ENCODE measurements at places on chromosomes 1 and 21. TPM values are rescaled to one million over a fixed set of nuclear protein-coding genes. Genes with fewer than 3 reads are reported as not detected.

DNA sequence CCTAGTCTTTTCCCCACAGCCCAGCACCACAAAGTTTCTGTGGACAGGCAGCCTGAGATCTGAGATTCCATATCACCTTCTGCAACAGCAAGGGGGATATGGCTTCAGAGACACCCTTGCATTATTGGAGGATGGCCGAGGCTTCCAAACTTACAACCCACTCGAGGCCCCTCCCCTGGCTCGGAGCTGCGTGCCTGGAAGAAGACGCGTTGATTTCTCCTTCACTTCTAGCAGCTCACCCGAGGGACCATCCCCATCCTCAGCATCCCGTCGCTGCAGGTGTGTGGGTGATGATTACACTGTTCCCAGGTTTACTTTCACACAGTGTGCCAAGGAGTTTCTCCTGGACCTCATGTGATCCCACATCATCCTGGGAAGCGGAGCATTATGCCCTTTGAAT is 277.9 kb downstream of the MATN1 start:
- no peaks in the 10 kb centered on the region for H3K4me1 ChIP-seq
- DNase-seq = peak; percentile 41
- no peak overlapping the region for H3K4me3 ChIP-seq
- H3K27me3 ChIP-seq = no peaks in the 10 kb centered on the region
- H3K27ac ChIP-seq = no peak overlapping the region
- H3K36me3 ChIP-seq = no peaks in the 10 kb centered on the region

GRCh38 chr1:105210747-105211146 is 1461.0 kb downstream of the AMY1C start:
- no peaks in the 10 kb centered on the region for H3K4me1 ChIP-seq
- DNase-seq = no peak
- no peaks in the 10 kb centered on the region for H3K27me3 ChIP-seq
- H3K4me3 ChIP-seq = no peak overlapping the region
- no peaks in the 10 kb centered on the region for H3K36me3 ChIP-seq

DNA sequence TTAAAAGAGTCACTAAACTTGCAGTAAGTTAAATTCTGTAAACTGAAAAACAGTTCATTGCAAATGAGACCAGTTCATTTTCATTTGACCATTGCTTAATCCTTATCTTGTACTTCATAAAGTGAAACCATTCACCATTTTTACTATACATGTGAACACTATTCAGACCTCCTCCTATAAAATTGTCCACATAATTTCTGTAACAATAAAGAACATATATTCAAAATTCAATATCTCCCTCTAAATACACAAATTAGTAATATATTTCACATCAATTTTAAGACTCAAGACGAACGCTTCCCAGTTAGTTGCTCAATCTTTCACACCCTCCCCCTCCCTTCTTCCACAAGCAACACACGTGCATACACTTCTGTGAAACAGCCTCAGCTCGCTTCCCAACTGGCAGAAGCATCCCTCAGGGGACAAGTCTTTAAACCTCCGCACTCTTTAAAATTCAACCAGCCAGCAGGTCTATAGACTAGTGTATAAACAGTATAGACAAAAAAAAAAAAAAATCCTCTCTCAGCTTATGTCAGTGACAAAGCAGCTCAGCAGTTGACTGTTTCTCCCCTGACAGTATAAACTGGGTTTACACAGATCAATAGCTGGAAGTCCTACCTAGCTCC is 99.6 kb downstream of the DENND1B start:
- no peak for DNase-seq
- peaks cover 2% of the 10 kb centered on the region for H3K36me3 ChIP-seq
- peaks cover 4% of the 10 kb centered on the region for H3K4me1 ChIP-seq
- H3K4me3 ChIP-seq = no peak overlapping the region

- no peaks in the 10 kb centered on the region for H3K4me1 ChIP-seq
- no peak overlapping the region for H3K27ac ChIP-seq
- H3K4me3 ChIP-seq = no peak overlapping the region
- no peaks in the 10 kb centered on the region for H3K27me3 ChIP-seq
These were observed 18.8 kb upstream of the HAX1 start for GRCh38 chr1:154253671-154254070.

GRCh38 chr1:161549652-161550051 is at the start of gene FCGR3A:
Gene FCGR3A, minus strand, starts transcription at chr1:161549818. Its CDS starts 82 bp downstream, at chr1:161549736.
- H3K27me3 ChIP-seq = no peaks in the 10 kb centered on the region
- DNase-seq = no peak

DNA sequence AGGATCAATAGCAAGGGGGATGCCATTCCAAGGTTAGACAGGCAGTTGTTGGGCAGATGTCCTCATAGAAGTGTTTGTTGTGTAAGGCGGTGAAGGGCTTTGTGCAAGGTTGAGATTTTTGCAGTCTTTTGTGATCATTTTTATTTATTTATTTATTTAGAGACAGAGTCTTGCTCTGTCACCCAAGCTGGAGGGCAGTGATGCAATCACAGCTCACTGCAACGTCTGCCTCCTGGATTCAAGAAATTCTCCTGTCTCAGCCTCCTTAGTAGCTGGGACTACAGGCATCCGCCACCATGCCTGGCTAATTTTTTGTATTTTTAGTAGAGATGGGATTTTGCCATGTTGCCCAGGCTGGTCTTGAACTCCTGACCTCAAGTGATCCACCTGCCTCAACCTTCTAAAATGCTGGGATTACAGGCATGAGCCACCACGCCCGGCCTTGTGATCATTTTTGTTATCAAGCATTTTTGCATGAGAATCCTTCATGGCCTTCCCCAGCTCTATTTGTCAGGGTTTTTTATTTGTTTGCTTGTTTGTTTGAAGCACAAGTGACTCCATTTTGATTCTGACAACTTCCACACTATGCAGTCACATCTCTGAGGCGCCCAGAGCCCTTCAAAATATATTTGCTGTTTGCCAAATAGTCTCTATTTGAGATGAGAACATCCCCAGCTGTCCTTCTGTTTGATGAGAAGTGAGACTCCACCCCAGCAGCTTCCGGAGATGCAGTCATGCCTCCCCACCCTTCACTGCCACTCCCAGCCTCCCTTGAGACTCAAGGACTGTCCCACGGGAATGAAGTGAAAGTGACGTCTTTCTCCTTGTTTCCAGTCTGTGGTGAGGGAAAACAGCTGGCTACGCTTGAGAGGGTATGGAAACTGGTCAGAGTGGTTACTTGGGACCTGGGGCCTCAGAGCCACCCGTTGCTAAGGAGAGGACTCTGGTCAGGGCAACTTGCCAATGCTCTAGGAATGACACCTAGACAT is 38.0 kb downstream of the TMEM50B start:
- DNase-seq = no peak
- no peak overlapping the region for H3K27ac ChIP-seq
- no peaks in the 10 kb centered on the region for H3K27me3 ChIP-seq
- peaks cover 11% of the 10 kb centered on the region for H3K36me3 ChIP-seq
- peaks cover 7% of the 10 kb centered on the region for H3K4me1 ChIP-seq

DNA sequence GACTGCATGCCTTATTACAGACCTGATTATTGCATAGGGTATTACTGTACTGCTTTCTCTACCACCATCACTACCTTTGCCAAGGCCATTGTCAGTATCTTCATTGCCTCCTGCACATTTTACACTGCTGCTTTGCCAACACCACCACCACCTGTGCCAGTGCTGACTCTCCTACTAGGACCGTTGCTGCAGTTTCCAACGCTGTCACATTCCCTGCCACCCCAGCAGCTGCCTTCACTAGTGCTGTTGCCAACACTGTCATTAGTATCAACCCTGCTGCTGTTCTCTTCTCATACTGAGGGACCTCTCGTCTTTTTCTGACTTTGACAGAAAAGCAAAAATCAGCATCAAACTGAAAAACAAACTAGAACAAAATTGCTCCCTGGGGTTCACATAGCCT is 394.9 kb upstream of the B3GALT2 start:
- peaks cover 2% of the 10 kb centered on the region for H3K27me3 ChIP-seq
- no peak overlapping the region for H3K27ac ChIP-seq
- DNase-seq = no peak
- H3K4me1 ChIP-seq = no peaks in the 10 kb centered on the region
- no peaks in the 10 kb centered on the region for H3K36me3 ChIP-seq
- no peak overlapping the region for H3K4me3 ChIP-seq

DNA sequence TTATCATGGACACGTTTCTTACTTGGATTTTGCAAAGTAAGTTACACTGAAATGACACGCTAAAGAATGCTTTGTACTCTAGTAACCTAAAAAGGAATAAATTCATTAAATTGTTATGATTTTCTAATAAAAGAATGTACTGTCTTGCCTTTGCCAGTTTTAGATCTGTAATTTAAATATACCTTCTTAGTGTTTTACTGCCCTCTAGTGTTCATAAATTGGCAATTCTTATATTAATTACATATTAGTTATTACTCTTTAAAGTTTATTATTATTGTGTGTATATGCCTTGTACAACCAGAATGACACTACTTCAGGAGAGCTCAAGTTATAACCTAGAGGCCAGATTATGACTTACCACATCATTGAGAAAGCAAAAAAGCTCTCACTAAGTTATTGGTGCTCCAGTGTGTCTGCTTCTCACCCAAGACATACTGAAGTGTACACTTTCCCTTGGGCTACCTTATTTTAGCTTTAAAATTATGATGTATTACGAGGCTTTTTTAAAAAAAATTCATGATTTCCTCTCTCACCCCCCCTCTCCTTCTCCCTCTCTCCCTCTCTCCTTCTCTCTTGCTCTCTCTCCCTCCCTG is 169.9 kb downstream of the HS2ST1 start:
- no peak overlapping the region for H3K27ac ChIP-seq
- no peak for DNase-seq
- no peaks in the 10 kb centered on the region for H3K36me3 ChIP-seq
- H3K4me3 ChIP-seq = no peak overlapping the region
- H3K4me1 ChIP-seq = peaks cover 4% of the 10 kb centered on the region

DNA sequence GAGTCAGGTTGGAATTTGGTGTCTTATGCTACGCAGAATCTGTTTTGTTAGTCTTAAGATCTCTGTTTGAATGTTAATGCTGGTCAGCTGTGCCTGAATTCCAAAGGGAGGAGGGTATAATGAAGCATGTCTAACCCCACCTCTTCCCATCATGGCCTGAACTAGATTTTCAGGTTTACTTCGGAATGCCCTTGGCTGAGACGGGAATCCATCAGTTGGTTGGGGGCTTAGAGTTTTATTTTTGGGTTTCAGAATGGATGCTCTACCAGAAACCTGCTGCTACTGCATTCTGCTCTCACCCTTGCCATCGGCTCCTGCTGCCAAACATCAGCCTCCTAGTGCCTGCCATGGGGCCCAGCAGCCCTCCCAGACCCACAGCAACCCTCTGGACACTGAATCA is 24.1 kb upstream of the ETV3 start:
- peaks cover 30% of the 10 kb centered on the region for H3K27me3 ChIP-seq
- DNase-seq = no peak
- peaks cover 5% of the 10 kb centered on the region for H3K4me1 ChIP-seq
- H3K36me3 ChIP-seq = no peaks in the 10 kb centered on the region

DNA sequence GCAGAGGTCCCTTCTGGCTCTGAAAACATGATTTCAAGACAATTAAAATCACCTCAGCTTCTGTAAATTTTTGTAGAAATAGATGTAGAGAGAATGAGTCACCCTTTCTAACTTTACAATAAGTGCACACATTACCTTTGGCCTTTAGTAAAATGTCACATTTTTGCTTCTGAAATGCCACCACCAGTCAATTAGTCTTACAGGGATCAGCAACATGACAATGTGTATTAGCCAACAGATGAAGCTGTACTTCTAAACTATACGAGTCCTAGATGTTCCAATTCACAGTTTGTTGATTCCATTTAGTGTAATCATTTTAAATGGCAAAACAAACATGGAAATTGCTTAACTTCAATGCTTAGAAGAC is 23.1 kb downstream of the C21orf91 start:
- H3K4me3 ChIP-seq = peak overlapping the region; percentile 34
- H3K4me1 ChIP-seq = peaks cover 45% of the 10 kb centered on the region
- H3K27ac ChIP-seq = peak overlapping the region; percentile 80
- peak; percentile 37 for DNase-seq
- peaks cover 47% of the 10 kb centered on the region for H3K36me3 ChIP-seq

DNA sequence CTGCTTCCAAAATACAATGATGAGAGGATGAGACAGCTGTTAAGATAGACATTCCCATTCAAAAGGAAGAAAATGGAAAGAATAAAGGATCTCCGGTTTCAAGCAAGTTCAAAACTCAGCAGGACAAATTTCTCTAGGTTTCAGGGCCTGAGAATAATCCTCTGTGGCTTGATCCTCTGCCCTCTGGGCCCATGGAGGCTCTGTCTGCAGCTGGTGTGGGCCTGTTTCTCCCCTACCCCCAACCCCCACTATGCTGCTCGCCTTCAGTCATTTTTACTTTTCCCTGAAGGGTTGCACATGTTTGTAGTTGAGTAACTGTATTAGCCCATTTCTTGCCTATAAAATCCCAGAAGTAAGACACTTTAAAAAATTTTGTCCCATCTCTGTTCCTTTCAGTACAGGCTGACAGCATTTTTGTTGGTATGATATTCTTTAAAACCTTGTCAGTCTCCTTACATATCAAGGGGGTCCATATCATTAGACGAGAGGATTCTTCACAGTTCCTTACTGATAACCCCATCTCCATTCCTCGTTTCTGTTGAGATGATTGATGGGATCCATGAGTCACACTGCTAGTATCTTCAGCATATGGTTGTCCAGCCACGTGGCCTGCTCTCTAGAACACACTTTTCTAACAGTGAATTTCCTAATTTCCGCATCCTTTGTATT is 10.5 kb downstream of the ZMYM4 start:
- peaks cover 32% of the 10 kb centered on the region for H3K36me3 ChIP-seq
- peaks cover 8% of the 10 kb centered on the region for H3K4me1 ChIP-seq
- H3K4me3 ChIP-seq = no peak overlapping the region
- H3K27ac ChIP-seq = no peak overlapping the region
- no peak for DNase-seq

DNA sequence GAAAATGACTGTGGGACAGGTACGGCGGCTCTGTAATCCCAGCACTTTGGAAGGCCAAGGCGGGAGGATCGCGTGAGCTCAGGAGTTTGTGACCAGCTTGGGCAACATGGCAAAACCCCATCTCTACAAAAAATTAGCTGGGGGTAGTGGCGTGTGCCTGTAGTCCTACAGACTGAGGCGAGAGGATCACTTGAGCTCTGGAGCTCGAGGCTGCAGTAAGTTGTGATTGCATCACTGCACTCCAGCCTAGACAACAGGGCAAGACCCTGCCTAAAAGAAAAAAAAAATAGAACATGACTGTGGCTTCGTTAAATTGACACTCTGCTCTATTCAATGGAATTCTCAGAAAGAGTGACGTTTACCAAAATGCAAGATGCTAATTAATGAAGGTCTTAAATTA is 3.9 kb upstream of the DBT start:
- DNase-seq = no peak
- H3K27me3 ChIP-seq = peaks cover 15% of the 10 kb centered on the region
- no peak overlapping the region for H3K4me3 ChIP-seq
- no peak overlapping the region for H3K27ac ChIP-seq
- H3K36me3 ChIP-seq = no peaks in the 10 kb centered on the region
- peaks cover 4% of the 10 kb centered on the region for H3K4me1 ChIP-seq

USH2A gene
- not detected for total RNA-seq

IGSF3 gene
- 2.2 TPM for total RNA-seq

FLG2 gene
- total RNA-seq = not detected

TLCD4 gene
- total RNA-seq = not detected

CLDN17 gene
- total RNA-seq = not detected

HFM1 gene
- total RNA-seq = not detected
